ENCODE measurements at places on chromosomes 1 and 21.

GRCh38 chr1:101371259-101371658, 134.4 kb downstream of the S1PR1 start:
- DNase-seq: no peak

- DNase-seq: no peak
Measured at GRCh38 chr21:46325073-46325912, 1.3 kb downstream of the PCNT start.

GRCh38 chr1:174265282-174265681, 106.0 kb downstream of the RABGAP1L start:
- DNase-seq: no peak

- no peak for DNase-seq
Measured at GRCh38 chr1:67970088-67970487, 80.3 kb downstream of the DIRAS3 start.

DNA sequence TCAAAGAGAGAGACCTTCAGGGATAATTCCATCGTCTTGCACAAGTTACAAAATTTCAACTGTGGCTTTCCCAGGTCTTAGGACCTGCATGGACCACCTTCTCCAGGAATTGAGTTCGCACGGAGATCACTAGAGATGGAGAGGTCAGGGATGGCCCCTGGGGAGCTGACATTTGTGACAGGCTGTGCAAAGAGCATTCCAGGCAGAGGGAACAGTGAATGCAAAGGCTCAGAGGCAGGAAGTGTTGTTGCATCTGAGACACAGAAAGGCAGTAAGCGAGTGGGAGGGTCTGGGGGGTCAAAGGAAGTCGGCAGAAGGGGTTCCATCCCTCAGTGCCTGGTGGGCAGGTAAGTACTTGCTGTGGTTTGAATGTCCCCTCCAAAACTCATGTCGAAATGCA, 9.5 kb upstream of the SELENON start:
- no peak for DNase-seq

- DNase-seq: no peak
Measured at GRCh38 chr1:205226868-205227583, 720 bp upstream of the TMCC2 start.

DNA sequence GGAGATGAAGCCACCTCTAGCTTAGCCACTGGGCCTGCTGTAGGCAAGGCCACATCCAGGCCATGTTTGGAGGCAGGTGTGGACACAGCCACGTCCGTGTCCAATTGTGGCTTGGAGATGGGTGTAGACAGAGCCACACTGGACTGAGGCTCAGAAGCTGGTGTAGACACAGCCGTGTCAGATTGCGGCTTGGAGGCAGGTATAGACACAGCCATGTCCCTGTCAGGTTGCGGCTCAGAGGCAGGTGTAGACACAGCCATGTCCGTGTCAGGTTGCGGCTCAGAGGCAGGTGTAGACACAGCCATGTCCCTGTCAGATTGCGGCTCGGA, 2.2 kb downstream of the PERM1 start:
- no peak for DNase-seq

DNA sequence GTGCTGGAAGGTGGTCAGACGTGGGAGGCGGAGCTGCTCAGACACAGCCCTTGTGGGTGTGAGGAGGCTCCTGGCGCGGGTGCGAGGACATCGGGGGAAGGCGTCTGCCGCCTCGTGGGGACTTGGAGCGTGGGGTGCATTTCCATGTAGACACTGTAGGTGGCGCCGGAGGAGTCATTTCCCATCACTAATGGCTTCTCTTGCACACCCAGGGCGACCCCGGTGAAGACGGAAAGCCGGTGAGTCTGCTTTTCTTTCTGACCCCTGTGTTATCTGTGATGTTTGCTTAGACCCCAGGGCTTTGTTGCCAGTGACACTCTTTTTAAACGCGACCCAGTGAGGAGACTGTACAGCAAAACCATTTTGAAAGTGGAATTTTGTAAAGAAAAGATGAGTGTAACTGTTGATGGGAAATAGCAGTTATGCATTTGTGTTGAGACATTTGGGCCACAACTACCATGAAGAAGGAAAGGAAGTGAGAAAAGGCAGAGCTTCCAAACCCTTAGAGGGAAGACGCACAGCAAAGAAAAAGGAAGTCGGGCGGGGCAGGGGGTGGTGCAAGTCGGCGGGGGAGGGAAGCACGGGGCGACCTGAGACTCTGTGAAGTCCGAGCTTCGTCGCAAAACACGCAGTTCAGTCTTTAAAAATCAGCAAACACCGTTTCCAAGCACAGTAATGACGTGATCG, 64.0 kb downstream of the SLC19A1 start:
- DNase-seq: no peak

DNA sequence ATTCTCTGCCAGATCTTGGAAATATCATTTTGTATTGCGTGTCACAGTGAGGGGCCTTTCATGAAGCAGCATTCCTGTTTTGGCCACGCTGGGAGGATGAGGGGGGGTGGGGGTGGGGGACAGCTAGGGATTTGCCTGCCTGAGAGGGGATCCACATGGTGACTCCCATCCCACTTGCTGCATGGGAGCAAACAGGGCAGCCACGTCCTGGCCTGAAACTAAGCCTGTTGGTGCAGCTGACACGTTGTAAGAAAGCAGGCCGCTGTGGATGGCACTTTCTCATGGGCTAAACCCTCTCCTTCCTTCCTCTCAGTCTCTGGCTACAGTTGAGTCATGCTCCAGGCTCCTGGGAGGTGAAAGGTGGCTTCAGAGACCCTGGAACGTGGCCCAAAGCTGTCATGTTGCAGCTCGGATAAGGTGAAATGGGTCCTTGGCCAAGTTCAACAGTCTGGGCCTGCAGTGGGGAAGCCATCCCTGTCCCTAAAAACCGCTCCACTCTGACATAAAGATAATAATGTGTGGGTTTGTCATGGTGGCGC, 346.7 kb upstream of the VAMP3 start:
- DNase-seq: no peak

- no peak for DNase-seq
Measured at GRCh38 chr1:172449585-172450523, 6.0 kb upstream of the PIGC start.
